ENCODE measurements at places on chromosomes 16 and 17.

GRCh38 chr17:64289741-64290141, 26.7 kb upstream of the TEX2 start:
- no peak for DNase-seq

DNA sequence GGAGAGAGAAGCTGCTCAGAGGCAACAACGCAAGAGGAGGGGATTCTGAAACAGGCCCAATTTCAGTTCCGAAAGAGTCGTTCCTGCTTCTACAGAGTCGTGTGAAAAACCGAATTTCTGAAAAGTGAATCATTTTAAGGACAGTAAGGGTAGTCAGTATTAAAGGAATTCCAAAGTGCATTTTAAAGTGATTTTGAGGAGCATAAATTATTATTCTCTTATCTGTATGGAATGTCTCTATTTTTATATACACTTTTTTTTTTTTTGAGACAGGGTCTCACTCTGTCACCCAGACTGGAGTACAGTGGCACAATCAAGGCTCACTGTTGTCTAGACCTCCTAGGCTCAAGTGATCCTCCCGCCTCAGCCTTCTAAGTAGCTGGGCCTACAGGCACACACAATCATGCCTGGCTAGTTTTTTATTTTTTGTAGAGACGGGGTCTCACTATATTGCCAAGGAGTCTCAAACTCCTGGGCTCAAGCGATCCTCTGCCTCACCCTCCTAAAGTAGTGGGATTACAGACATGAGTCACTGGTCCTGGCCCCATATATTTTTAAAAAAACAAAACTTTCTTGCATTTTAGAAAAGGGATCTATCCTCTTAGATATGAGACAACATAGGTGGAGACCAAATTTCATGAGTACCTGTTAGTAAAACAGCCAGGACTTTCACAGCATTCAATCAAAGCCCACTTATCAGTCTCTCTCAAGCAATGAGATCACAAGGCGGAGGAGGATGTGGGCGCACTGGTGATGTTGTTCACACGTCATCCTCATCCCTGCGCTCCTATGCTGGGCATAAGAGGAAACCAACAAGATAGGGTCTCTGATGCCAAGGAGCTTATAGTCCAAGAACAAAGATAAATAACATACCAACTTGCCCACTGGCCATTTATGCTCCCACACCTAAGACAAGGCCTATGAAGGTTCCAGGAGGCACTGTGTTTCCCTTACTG, 53.2 kb downstream of the SMG6 start:
- DNase-seq = no peak

DNA sequence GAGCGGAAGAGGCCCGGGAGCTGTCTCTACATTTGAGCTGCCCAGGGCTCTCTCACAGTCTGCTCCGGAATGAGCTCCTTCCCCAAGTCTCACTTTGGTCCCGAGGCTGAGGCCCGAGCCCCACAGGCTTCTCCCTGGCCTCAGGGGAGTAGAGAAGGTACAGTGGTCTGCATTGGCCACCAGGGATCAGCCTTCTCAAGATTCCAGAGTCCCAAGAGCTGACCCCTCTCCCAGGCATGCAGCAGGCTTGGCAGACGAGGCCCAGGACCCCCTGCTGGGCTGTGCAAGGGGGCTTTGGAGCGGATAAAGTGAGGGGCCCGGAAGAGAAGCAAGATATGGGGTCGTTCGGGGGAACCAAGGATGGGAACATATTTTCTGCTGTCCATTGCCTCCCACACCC, 3.1 kb downstream of the PRSS27 start:
- DNase-seq = no peak

DNA sequence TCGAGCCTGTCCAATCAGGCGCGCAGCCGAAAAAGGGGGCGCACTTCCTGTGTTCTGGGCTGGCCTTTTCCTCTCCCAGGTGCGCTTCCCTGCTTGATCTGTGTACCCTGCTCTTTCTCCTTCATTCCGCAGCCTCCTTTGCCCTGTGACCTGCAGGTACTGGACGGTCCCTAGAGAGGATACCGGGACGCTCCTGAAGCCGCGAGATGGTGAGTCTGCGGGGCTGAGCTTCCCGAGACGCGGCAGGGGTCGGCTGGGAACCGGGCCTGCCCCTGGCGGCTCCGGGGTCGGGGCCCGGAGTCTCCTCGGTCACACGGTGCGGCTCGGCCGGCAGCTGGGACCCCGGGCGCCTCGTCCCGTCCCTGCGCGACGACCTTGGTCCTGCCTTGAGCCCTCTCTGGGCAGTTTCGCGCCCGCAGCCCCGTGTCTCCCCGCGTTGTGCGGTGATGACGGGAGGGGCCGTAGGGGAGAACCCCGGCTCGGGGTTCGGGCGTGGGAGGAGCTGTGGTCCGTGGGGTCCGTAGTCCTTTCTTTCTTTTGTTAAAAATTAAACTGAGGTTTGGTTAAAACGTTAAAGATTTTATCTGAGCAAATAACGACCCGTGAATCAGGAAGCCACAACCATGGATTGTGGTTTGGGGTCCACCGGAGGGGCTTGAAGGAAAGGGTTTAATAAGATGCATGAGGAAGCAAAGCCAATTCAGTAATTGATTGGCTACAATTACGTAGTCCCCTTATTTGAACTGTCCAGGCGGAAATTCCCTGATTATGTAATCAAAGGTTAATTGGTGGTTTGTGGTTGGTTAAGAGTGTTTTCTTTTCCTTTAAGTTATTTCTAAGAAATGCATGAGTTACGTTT, 172.8 kb upstream of the ZNF267 start:
- DNase-seq = no peak

GRCh38 chr17:77822302-77823030, 136.0 kb upstream of the TNRC6C start:
- no peak for DNase-seq

- no peak for DNase-seq
Measured at GRCh38 chr16:46733319-46733830, 14.8 kb downstream of the MYLK3 start.

- DNase-seq = no peak
Measured at GRCh38 chr16:89668790-89669158, 11.1 kb downstream of the SPATA33 start.

DNA sequence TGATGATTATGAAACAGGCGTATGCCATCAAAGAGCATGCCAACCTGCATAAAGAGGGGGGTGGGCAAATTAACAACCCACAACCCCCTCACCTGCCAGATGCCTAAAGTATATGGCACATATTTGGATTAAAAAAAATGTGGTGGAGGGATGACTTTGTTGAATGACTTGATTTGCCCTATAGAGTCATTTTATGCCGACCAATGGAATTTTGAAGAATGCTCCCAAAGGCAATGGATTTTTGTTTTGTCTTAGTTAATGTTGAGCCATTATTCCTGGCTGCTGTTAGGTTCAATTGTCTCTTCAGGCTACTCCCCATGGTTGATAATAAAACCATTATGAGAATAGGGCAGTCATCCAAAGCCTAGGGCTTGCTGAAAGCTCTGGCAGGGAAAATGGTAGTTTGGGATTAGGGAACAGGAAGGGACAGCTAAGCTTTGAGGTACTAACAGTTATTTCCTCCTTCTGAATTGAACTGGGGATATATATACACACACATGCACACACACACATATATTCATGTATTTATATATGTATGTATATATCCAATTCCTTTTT, 5.8 kb upstream of the CHCT1 start:
- DNase-seq = peak; percentile 52

DNA sequence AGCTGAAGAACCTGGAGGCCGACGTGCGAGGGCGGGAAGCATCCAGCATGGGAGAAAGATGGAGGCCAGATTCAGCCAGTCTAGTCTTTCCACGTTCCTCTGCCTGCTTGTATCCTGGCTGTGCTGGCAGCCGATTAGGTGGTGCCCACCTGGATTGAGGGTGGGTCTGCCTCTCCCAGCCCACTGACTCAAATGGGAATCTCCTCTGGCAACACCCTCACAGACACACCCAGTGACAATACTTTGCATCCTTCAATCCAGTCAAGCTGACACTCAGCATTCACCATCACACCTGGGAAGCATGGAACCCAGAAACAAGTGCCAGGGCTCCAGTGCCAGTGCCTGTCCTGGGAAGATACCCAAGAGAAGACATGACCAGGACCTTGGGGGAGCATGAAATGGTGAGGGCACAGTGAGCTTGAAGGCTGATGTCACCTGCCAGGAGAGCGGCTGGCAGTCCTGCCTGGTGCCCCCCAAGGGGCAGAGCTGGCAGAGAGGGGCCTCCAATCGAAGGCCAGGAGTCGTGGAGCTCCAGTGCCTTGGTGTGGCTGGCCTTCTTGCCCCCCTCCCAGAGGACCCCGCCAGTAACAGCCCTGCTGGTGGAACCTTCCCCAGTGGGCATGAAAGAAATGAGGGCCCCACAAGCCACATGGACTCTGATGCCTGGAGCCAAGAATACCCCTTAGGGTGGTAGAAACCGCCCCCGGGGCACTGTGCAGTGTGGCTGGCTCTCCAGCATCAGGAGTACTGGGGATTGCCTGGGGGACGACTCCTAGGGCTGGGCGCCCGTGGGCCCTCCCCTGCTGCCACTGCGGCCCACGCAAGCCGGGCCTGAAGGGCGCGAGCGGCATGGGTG, 643 bp upstream of the NPB start:
- no peak for DNase-seq

- no peak for DNase-seq
Measured at GRCh38 chr17:6162216-6162615, 92.0 kb downstream of the WSCD1 start.

DNA sequence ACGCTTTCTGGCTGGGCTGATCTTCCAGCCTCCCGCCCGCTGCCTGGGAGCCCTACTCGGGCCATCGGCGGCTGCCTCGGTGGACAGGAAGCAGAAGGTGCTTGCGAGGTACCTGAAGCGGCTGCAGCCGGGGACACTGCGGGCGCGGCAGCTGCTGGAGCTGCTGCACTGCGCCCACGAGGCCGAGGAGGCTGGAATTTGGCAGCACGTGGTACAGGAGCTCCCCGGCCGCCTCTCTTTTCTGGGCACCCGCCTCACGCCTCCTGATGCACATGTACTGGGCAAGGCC, 30.7 kb downstream of the CIITA start:
- DNase-seq = no peak
